ENCODE measurements at places on chromosomes 12 and 14. TPM values are rescaled to one million over a fixed set of nuclear protein-coding genes. Genes with fewer than 3 reads are reported as not detected.
A peak's percentile ranks its signal among the peaks of the same experiment; 100 is the strongest.

- DNase-seq = no peak
Observed at GRCh38 chr12:70556179-70556869, 80.9 kb downstream of the PTPRB start.

- DNase-seq = no peak
Observed at GRCh38 chr14:25846246-25846645, 751.6 kb downstream of the NOVA1 start.

PCED1B gene
- total RNA-seq = 9.5 TPM

DNA sequence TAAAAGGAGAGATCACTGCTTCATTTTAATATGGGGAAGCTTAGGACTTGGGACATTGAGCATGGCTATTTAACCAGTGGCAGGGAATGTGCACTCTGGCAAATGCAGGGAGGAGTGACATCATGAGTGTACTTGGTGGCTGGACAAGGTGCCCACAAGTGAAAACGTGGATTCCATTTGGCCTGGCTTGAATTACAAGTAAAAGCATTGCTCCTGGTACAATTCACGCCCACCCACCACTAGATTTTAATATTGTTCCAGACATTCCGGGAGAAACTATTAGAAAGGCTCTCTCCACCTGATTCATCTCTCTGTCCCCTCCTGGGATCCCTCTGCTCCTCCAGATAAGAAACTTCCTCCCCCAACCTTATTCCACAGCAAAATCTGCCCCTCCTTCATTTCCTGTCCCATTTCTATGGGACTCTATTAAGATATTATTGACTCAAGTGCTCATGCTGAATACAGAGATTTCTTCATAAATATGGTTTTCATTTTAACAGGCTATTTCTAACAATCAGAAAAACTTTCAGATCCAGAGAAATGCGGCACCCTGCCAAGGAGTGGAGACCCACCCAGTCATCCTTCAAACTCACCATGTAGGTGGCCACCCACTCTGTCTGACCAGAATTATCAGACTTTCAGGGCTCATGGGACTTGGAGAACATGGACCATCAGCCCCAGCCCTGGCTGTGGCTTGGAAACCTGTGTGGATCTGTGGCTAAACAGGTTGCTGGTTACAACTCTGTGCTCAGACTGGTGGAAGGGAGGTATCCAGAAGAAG, 43.2 kb downstream of the SSPN start:
- DNase-seq = no peak

GRCh38 chr14:59317346-59317745, 128.9 kb downstream of the DAAM1 start:
- no peak for DNase-seq

A2M gene
- not detected for total RNA-seq

- DNase-seq = no peak
Observed at GRCh38 chr12:30880813-30881212, 45.7 kb upstream of the TSPAN11 start.

DNA sequence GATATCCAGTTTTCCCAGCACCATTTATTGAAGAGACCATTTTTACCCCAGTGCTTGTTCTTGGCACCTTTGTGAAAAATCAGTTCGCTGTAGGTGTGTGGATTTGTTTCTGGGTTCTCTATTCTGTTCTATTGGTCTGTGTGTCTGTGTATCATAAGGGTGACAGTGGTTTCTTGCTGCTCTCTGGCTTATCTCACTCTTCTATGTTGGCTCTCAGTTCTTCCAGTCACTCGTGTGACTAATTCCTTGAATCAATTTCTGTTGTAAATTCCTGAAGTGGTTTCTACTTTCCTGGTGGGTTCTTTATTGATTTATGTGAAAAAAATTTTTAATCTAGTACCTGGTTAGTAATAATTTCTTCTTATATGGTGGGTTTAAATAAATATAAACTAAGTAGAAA, 58.3 kb downstream of the OTOGL start:
- no peak for DNase-seq

DNA sequence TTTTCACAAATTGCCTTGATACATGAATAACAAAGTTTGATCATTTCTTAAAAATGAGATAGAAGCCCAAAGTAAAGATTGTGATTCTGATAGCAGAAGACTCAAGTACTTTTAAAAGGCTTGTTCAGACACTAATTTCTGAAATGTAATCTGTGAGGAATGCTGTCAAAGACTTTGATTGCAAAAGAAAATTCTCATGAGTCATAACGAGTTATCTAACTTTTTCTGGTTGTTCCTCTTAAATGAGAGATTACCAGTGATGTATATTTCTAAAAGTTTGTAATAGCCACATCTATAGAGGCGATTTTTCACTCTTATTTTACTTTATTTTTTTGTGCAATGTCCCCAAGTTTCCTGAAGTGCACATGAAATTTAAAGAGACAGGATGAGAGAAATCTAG, 7.0 kb downstream of the PYGL start:
- no peak for DNase-seq

ARMH4 gene
- total RNA-seq = 3.7 TPM

GLIPR1L2 gene
- total RNA-seq = not detected

GRCh38 chr14:22657861-22658260, 13.7 kb upstream of the OR6J1 start:
- peak; percentile 11 for DNase-seq

DNA sequence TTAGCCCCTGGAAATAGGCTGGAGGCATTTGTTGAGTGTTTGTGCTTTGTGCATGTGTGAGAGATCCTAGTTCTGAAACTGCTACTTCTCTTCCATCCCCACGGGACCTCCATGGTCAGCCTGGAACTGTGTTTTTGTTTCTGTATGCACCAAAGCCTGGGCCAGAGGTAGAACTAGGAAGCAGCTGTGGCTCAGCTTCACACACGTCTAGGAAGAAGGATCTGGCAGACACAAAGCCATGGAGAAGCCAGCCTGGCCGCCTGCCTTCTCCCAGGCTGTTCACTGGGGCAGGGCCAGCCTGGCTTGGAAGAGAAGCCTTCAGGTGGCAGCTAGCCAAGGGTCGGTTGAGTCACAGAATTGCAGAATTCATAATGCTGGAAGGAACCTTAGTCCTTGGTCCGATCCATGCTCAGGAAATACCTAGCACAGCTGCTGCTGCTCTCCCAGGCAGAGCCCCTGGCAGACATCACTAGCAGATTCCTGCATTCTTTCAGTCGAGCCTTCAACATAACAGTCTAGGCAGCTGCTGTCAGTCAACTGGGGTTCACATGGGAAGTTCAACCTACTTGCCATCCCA, 27.0 kb downstream of the RIN3 start:
- DNase-seq = peak; percentile 81

SPSB2 gene
- total RNA-seq = 30.6 TPM

RIPK3 gene
- total RNA-seq = not detected

- no peak for DNase-seq
Observed at GRCh38 chr12:64667793-64668192, 57.5 kb downstream of the RASSF3 start.

GRCh38 chr12:105892362-105892910, 246.3 kb downstream of the NUAK1 start:
- peak; percentile 50 for DNase-seq

IKZF4 gene
- 4.4 TPM for total RNA-seq

DNA sequence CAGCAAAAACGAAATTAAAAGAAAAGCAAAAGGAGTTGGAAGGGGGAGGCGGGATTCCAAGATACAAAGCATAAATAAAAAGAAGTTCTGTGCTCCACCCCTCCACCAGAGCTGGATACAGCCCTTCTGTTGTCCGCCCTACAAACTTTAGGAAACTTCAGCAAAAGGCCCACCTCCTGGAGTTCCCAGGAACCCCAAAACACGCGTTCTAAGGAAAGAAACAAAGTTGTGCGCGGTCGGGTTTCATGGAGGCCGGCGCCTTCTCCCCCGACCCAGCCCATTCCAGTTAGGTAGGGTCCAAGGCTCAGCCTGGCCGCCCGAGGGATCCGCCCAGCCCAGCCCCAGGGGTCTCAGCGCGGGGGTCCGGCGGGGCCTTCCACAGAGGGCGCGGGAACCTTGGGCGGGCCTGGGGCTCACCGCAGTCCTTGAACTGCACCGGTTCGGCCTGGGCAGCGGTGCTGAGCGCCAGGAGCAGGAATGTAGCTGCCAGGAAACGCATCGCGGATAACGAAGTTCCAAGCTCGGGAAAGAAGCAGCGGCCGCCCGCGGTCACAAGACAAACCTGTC, at the start of gene NPC2:
NPC2 (minus strand) TSS at position 530 of the 567 bp plus-strand sequence; CDS start at position 499, 31 bp downstream.
- no peak for DNase-seq

BICDL1 gene
- 13.5 TPM for total RNA-seq

PLD4 gene
- total RNA-seq = not detected

DNA sequence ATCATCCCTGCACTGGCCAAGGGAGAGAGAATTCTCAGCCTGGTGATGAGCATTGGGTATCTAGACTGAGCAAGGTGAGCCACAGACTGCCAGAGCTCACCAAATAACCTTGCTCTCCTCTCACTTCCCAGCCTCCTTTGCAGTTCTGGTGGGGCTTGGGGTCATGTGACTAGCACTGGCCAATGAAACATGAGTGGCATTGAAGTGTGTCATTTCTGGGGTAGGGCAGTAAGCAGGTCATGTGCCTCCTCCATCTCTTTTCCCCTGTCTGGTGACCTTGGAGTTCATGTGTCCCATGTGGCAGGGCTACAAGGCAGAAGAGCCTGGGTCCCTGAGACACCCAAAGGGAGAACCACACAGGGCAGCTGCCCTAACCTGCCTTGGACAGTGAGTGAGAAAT, 3.6 kb upstream of the KRT72 start:
- no peak for DNase-seq

Measured in G401 (cell line).